AG10803 (cell line): ENCODE measurements at places on chromosomes 4 and X.

- DNase-seq, result no peak
These were observed 42.5 kb downstream of the MAMLD1 start for GRCh38 chrX:150405576-150405975.

GRCh38 chr4:23219779-23220408 is 527.2 kb downstream of the GBA3 start:
- no peak for DNase-seq

DNA sequence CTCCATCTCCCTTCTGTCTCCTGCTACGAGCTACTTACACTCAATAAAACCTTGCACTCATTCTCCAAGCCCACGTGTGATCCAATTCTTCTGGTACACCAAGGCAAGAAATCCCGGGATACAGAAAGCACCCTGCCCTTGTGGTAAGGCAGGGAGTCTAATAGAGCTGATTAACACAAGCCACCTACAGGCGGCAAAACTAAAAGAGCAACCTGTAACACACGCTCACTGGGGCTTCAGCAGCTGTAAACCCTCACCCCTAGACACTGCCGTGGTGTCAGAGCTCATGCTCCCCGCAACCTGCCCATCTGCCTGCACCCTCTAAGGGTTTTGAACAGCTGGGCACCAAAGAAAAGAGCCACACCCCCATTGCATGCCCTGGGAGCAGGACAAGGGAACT is 755.4 kb upstream of the HTR2C start:
- no peak for DNase-seq

- DNase-seq, result no peak
These were observed 806.6 kb downstream of the GLUD2 start for GRCh38 chrX:121853762-121854613.

GRCh38 chr4:65918212-65918611 is 247.9 kb upstream of the EPHA5 start:
- DNase-seq, result no peak
